ENCODE measurements at places on chromosomes 3 and 15.

GRCh38 chr3:35800960-35801459 is 161.7 kb downstream of the ARPP21 start:
- no peak for DNase-seq

DNA sequence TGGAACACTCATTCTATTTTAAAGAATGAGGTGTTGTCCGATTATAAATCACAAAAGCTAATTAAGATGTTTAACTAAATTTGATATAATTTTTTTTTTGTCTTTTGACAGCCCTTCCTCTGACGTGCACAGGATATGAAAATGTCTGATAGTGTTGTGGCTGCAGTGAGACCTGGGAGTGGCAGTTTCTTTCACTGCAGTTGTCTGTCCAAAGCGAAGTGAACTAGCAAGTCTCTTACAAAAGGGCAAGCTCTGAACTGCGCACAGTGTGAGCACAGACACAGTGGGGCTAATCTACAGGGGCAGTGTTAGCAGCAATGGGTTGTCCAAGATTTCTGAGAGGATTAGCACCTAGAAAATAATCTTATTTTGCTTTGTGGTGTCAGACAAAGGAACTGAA is 29.1 kb upstream of the MYRIP start:
- no peak for DNase-seq

DNA sequence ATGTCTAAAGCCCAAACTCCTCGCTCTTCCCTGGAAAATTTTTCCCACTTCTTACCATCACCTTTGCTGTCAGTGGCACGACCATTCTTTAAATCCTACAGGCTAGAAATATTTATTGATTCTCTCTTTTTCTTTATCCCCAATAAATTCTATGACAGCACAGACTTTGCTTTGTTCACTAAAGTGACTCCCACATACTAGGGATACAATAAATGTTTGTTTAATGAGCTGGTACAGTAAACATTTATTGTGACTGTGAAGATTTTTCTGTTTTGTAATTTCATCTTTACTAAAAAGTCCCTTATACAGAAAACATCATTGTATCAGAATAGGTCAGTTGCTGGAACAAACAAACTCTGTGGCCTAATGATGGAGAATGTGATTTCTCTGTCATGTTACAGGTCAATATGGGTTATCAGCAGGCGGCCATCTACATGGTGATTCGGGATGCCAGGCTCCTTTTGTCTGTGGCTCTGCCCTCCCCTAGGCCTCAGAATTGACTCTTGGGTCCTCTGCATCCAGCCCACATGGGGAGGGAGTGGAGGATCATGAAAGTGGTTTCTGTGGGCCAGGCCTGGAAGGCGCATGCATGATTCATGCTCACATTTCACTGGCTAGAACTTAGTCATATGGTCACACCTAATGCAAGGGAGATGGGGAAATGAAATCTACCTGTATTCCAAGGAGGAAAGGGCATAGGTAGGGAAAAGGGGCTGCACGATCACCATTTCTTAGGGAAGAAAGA is 22.7 kb upstream of the KNG1 start:
- no peak for DNase-seq

- DNase-seq: no peak
Observed at GRCh38 chr3:30614373-30614772, 8.0 kb downstream of the TGFBR2 start.

DNA sequence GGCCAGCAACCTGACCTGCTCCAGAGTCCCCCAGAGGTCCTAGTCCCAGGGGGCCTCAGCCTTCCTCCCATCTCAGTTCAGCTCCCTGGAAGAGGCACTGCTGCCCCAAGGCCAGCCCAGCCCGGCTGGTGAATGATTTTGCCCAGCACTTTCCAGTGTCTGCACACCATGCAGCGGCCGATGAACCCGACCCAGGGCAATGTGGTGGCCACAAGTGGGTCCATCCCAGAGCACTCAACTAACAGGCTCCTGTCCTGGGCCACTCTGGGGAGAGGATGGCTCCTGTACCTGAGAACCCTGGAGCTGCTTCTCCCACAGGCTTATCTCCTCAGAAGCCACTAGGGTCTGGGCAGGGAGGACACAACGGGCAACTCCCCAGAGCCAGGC is 39.2 kb downstream of the PTPN23 start:
- no peak for DNase-seq

- no peak for DNase-seq
Observed at GRCh38 chr15:89171136-89172072, 50.0 kb downstream of the RLBP1 start.

- DNase-seq: no peak
Observed at GRCh38 chr3:82587174-82587573, 825.7 kb upstream of the GBE1 start.

- no peak for DNase-seq
Observed at GRCh38 chr3:12929801-12930200, 88.4 kb upstream of the RPL32 start.

DNA sequence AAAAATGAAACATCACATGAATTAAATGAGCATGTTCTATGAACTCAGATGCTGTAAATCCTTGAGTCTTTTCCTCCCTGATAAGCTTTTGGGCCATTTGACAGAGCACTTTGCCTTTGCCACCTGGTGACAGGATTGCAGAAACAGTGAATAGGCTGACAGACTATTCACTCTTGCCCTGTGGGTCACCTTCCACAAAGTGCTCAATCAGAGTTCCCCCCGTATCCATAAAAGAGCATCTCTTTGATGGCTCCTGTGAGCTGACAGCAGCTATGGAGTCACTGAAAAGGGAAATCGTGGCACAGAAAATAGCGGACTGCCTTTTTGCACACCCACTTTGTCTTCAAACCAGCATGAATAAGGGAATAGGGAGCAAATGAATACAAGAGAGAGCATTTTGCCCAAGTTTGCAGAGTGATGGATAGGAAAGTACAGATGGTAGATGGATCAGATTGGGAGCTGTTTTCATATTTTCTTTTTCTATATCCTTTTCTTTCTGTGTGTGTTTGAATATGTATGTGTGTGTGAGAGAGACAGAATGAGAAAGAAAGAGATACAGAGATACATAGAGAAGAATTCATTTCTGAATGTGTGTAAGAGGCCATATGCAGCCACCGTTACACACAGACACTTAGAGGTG is 37.8 kb upstream of the GOLM2 start:
- no peak for DNase-seq

- DNase-seq: no peak
Observed at GRCh38 chr15:26091184-26091583, 228.1 kb upstream of the ATP10A start.

DNA sequence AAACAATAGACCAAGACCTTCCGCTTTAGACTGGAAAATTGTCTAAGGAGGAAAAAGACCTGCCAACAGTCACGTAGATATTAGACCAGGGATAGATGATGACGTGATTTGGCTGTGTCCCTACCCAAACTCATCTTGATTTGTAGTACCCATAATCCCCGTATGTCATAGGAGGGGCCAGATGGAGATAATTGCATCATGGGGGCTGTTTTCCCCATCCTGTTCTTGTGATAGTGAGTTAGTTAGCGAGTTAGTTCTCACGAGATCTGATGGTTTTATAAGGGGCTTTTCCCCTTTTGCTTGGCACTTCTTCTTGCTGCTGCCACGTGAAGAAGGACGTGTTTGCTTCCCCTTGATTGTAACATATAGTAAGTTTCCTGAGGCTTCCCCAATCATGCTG is 31.7 kb upstream of the SUCLG2 start:
- DNase-seq: no peak

DNA sequence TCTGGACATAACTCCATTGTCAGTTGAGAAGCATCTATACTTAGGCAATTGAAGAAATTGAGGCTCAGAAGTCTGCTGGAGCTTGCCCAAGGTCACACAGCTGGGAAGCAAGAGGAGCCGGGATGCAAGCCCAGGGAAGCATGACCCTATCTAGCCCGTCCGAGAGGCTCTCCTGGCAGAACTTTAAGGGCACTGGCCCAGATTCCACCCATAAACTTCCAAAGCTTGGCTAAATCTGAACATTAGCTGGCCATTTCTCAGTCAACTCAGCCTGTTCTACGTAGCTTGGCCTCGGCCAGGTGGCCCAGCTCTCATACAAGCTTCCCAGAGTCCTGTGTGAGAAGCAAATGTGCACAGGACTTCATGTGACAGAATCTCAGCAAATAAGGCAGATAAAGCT is 75.8 kb downstream of the LRIG1 start:
- no peak for DNase-seq

DNA sequence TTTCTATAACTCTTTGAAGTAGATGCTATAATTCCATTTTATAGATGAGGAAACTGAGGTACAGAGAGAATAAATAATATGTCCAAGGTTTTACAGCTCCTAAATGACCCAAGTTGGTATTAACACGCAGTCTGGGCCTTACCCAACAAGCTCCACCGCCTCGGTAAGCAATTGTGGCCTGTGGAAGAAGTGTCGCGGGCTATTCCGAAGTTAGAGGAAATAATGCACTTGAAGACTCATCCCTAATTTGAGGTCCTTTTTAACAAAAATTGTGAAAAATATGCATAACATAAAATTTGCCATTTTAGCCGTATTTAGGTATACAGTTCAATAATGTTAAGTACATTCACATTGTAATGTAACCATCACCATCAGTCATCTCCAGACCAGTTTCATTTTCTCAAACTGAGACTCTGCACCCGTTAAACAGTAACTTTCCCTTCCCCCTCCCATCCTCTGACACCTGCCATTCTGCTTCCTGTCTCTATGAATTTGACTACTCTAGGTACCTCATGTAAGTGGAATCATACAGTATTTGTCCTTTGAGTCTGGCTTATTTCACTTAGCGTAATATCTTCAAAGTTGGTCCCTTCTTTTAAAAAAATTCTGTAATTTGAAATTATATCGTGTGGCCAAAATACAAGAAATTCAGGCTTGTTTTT is 18.2 kb downstream of the IDH3A start:
- DNase-seq: no peak

DNA sequence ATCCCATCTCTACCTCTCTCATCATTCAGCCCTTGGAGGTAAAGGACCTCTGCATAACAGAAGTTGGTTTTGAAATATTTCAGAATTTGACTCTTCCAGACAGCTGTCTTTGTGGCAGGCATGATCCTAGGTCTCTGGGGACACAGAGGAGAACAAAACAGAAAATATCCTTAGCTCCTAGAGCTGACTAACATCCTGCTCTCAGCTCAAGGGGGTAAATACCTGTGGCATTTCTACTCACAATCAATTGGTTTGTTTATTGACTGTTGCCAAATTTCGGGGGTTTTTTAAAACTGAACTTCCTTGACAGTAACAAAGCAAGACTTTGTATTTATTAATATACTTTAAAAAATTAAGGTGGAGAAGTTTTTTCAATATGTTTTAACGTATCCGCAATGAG is 78.8 kb downstream of the EOMES start:
- DNase-seq: no peak

DNA sequence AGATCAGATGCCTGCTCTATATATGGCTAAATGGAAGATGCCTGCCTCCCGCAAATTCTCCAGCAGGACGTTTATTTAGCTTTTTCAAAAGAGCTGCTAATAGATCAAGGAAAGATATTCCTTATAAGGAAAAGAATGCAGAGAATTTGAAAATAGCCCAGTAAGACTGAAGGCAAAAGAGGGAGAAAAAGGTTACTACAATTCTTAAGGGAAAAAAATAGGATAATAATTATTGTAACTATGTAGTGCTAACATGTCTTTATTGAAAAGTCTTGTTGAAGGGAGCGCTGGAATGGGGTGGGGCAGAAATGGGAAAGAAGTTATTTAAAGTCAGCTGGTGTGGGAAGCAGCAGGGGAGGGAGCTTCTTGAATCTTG is 2.9 kb downstream of the TPM1 start:
- no peak for DNase-seq

DNA sequence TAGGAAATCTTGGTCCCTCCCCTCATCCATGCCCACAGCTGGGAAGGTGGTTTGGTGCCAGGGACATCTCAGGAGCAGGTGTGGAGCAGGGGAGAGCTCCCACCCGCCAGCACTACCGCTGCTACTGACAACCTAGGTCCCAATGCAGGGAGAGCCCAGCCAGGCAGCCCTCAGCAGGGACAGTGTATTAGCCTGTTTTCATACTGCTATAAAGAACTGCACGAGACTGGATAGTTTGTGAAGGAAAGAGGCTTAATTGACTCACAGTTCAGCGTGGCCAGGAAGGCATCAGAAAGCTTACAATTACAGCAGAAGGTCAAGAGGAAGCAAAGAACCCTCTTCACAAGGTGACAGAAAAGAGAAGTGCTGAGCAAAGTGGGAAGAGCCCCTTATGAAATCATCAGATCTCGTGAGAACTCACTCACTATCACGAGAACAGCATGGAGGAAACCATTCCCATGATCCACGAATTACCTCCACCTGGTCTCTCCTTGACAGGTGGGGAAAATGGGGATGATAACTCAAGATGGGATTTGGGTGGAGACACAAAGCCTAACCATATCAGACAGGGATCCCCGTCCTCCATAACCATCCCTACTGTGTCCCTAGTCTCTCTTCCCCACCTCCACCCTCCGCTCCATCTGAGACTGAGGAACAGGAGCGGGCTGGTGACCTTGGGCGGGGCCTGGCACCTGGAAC is 218.6 kb downstream of the TBC1D2B start:
- no peak for DNase-seq

DNA sequence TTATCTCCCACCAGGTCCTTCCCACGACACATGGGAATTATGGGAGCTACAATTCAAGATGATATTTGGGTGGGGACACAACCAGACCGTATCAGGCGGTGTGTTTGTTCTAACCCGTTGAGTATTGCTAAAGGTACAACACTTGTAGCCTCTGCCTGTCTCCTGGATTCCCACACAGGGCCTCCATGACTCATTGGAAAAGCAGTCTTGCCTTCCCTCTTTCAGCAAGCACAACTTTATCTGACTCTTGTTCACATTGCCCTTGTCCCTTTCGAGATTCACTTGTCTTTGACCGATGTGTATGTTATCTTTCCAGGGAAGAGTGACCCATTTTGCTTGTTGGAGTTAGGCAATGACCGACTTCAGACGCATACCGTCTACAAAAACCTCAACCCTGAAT is 152.3 kb downstream of the MCTP2 start:
- no peak for DNase-seq

- DNase-seq: no peak
Observed at GRCh38 chr3:119219069-119219468, 21.6 kb downstream of the B4GALT4 start.

DNA sequence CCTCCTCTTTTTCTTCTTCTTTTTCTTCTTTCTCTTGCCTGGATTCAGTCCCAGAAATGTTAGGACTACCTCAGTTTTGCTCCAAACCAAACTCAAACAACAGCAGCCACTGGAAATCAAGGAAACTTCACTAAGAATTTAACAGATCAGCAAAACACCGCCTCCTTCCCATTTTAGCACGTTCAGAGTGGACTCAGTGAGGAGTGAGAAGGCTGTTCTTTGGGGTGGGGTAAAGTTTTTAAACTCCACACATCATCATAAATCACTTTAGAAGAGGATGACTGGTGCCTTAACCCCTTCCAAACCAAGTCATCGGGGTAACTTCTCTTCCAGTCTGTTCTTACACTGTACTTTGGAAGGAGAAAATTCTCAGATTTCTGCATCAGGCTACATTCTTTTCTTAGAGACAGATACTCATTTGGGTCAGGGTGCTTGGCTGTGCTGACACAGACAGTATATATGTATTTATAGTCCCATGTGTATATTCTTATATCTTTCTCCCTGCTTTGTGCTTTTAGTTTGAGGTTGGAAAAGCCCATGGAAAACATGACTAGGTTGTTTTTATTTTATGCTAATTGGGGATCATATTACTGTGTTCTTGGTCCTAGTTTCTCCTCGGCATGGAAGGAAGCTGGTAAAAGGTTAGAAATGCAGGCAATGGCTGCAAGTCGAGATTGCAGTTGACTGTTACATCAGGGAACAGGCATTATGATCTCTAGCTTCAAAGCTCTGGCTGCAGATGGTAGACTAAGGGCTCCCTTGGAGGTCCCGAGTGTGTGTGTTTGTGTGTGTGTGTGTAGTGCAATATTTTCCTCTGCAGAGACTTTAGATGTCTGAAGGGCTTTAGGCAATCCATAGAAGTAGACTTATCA is at the start of gene CCDC80:
TSS of gene CCDC80 (minus strand) at position 214 of the 872 bp plus-strand sequence. CDS start 1,238 bp downstream, outside the sequence.
- no peak for DNase-seq
